Naive thymus-derived CD8-positive, alpha-beta T cell (primary cell): ENCODE measurements at places on chromosomes 6 and 20. TPM values are rescaled to one million over a fixed set of nuclear protein-coding genes. Genes with fewer than 3 reads are reported as not detected.
A peak's percentile ranks its signal among the peaks of the same experiment; 100 is the strongest.

DNA sequence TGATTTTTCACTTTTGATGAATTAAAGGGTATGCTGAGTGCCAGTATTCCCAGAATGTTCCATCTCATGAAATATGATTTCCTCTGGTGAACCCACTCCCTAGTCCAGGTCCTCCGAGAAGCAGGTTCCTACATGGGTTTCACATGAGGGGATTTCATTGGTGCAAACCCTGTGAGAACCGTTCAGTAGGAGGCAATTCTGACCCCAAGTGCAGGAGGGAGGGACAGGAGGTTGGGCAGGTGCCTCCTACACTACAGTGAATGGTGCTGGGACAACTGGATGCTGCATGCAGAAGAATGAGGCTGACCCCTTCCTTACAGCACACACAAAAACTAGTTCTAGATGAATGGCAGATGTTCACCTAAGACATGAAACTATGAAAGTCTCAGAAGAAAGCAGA lies 5.1 kb upstream of the ULBP2 start:
- DNase-seq, result no peak
- no peak overlapping the region for H3K27ac ChIP-seq
- no peaks in the 10 kb centered on the region for H3K36me3 ChIP-seq
- H3K27me3 ChIP-seq, result peaks cover 81% of the 10 kb centered on the region
- no peak overlapping the region for H3K4me3 ChIP-seq

HLA-DQA2 gene
- 1.6 TPM for total RNA-seq

DNA sequence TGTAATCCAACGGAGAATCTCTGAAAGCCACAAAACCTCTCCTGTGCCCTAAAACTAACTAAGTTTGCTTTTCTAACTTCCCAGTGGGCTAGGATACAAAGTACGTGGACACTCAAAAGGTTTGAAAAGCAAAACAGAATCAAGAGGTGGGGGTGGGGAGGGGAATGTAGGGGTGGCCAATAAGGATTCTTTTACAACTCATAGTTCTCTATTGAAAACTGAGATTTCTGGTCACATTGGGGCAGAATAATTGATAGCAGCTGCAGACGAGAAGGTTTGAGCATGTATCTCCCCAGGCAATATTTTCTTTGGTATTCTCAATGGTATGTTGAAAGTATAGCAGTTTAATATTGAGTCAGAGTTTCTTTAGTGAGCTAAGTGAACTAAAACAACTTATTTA lies 376.7 kb upstream of the CITED2 start:
- no peaks in the 10 kb centered on the region for H3K36me3 ChIP-seq
- no peaks in the 10 kb centered on the region for H3K27me3 ChIP-seq
- no peak overlapping the region for H3K4me3 ChIP-seq
- no peak for DNase-seq
- H3K27ac ChIP-seq, result no peak overlapping the region
- H3K4me1 ChIP-seq, result no peaks in the 10 kb centered on the region

DNA sequence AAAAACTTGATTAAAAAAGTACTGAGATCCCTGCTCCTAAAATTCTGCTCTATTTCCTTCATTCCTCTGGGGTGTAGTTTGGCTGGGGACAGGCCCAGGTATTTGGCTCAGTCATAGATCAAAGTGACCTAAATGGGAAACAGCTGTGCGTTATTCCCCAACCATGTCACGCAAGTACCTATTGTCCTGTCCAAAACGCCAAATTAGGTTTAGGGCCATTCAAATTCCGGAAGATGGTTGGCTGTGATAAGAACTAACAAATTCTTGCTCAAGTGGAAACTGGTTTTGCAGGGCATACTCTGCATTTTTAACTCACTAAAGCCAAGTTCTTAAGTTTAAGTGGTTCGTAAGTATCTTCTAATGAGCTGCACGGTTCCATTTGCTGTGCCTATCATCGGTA lies 147.6 kb upstream of the TMEM170B start:
- no peak for DNase-seq
- H3K27me3 ChIP-seq, result no peaks in the 10 kb centered on the region
- H3K4me1 ChIP-seq, result peaks cover 2% of the 10 kb centered on the region

DNA sequence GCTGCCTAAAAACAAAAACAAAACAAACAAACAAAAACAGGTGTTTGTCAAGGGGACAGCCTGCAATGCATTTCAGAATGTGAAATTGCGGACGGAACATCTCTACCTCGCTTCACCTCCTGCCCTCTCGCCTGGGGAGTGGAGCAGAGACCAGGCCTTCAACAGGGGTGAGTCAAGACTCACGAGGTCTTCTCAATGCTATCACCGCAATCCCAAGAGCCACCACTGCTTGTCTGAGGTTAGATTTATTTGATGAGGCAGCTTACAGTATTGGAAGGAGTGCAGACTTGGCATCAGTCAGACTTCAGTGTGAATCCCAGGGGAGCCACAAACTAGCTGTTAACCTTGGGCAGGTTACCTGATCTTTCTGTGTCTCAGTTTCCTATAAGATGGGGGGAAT lies 7.7 kb downstream of the GABRR1 start:
- H3K36me3 ChIP-seq, result no peaks in the 10 kb centered on the region
- no peak overlapping the region for H3K4me3 ChIP-seq
- no peak for DNase-seq
- no peaks in the 10 kb centered on the region for H3K4me1 ChIP-seq

SRSF12 gene
- not detected for total RNA-seq

DNA sequence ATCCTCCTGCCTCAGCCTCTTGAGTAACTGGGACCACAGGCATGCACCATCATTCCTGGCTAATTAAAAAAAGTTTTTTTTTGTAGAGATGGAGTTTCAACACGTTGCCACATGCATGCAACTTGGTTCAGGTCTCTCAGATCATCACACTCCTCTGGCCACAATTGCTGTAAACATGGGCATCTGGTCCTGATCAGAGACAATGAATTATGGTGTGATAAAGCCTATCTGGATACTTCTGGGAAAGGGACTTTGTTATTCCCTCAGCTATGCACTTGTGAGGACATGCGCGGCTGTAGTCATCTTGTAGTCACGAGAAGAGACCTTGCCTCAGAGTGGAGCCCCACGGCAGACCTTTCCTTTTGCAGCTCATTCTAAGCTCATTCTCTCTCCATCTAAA lies 210.9 kb upstream of the ZFP64 start:
- peaks cover 74% of the 10 kb centered on the region for H3K4me1 ChIP-seq
- no peaks in the 10 kb centered on the region for H3K27me3 ChIP-seq
- peak overlapping the region; percentile 73 for H3K27ac ChIP-seq

DNA sequence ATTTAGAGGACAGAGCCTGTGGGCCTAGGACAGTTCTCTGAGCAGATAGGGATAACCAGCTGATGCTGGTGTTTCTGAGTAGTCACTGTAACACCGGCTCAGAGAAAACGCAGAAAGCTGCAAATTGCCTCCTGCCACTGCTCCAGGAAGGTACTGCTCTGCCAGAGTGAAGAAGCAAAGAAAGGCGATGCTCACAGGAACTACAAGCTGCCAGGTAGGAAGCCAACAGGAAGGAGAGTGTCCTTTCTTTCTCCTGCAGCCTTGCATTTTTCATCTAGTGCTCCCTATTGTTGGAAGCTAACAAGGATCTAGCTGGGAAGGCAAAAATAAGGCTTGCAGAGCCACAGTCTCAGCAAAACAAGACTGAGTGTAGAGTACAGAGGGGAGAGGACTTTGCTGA lies 70.7 kb upstream of the RAB32 start:
- H3K36me3 ChIP-seq, result no peaks in the 10 kb centered on the region
- no peak overlapping the region for H3K4me3 ChIP-seq
- no peak for DNase-seq

DNA sequence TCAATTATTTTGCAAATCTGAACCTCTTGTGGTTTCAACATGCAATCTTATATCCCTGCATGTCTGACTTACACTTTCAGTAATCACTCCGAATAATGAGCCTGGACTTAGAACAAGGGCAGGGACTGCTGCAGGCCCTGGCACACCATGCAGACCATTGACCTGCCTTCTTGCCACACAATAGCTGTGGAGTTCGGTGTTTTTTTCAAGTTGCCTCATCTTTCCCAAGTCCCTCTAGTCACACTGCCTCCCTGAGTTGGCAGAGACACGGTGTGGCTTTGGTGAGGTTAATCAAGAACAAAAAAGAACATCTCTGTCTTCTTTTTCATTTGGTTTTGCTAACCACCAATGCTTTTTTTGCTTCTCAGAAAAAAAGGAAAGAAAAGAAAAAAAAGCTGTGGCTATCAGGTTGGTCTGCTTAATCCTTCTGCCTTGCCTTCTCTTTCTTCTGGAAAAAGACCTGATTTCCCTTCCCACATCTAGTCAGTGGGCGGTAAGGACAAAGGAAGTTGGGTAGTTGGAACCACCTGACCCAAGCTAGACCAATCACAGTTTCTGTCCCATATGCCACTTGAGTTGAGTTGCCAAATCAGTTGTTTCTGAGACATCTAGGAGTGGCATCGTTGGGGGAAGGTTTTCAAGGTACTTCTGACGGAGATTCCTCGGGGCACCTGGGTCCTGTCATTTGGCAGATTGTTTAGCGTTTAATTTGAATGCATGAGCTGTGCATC lies 55.9 kb upstream of the TASP1 start:
- H3K27me3 ChIP-seq, result no peaks in the 10 kb centered on the region
- no peaks in the 10 kb centered on the region for H3K4me1 ChIP-seq
- no peak for DNase-seq

- DNase-seq, result no peak
- no peak overlapping the region for H3K27ac ChIP-seq
- H3K4me1 ChIP-seq, result no peaks in the 10 kb centered on the region
- H3K4me3 ChIP-seq, result no peak overlapping the region
- peaks cover 2% of the 10 kb centered on the region for H3K27me3 ChIP-seq
These were observed 102.2 kb upstream of the AKAP12 start for GRCh38 chr6:151137542-151137941.

SLC17A3 gene
- not detected for total RNA-seq

SLC22A3 gene
- total RNA-seq, result not detected

DNA sequence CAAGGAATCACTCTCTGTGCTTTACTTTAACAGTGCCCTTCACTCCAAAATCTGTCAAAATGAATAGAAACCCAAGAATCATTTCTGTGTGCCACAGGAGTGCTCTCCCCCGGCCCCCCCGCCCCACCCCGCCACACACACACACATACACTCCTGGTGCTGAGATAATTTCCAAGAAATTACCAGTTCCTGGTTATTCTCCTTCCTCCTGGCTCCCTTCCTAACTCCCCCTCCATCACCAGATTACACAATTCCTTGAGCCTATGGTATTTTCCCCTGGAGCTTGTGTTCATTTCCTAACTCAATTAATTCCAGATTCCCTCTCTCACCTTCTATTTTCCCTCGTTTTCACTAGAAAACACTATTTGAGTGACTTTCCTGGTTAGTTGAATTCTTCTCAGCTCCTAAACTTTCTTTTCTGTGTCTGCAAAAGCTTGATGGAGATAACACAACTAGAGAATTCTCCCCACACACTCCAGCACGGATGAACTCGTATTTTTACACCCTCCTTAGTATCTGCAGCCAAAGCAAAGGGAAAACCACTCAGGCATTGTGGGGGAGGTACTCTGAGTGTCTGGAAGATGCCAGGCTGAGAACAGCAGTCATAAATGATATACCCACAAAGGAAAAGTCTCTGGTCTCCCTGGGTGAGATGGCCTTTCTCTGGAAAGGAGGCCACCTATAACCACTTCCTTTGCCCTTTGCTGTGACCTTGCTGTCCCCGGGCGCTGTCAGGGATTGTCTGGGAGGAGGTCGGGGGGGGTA lies 1.9 kb upstream of the SLC24A3 start:
- H3K4me3 ChIP-seq, result no peak overlapping the region
- peaks cover 59% of the 10 kb centered on the region for H3K27me3 ChIP-seq
- no peak overlapping the region for H3K27ac ChIP-seq

- no peak overlapping the region for H3K27ac ChIP-seq
- no peaks in the 10 kb centered on the region for H3K4me1 ChIP-seq
- no peaks in the 10 kb centered on the region for H3K36me3 ChIP-seq
- no peak overlapping the region for H3K4me3 ChIP-seq
- no peak for DNase-seq
These were observed 45.8 kb downstream of the DLGAP4 start for GRCh38 chr20:36351937-36352336.

MAK gene
- not detected for total RNA-seq

CST5 gene
- total RNA-seq, result not detected

- no peak overlapping the region for H3K4me3 ChIP-seq
- no peaks in the 10 kb centered on the region for H3K36me3 ChIP-seq
- DNase-seq, result no peak
These were observed 49.3 kb downstream of the SLC35F1 start for GRCh38 chr6:117956386-117956785.

- H3K27ac ChIP-seq, result no peak overlapping the region
- peaks cover 10% of the 10 kb centered on the region for H3K27me3 ChIP-seq
- no peak for DNase-seq
- H3K4me3 ChIP-seq, result no peak overlapping the region
- H3K4me1 ChIP-seq, result no peaks in the 10 kb centered on the region
These were observed 29.6 kb downstream of the CAP2 start for GRCh38 chr6:17423026-17423425.

DOK5 gene
- not detected for total RNA-seq

SNX21 gene
- 1.8 TPM for total RNA-seq

DNA sequence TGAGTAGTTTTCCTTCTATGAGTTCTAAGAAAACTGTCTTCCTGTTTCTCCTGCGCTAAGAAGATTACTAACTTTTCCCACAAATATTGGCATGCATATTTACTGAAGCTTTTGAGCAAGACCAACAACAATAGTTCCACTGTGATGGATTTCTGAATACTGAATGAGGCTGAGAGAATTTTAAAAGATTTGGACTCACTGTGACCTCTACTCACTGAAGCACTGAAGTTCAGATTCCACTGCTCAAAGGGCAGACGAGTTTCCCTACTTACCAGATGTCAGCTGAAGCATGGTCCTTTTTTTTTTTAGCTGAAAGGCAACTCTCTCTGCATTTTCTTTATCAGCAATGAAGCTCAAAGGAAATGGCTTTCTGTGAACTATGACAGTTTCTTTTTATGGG lies 718.5 kb downstream of the RFPL4B start:
- no peaks in the 10 kb centered on the region for H3K36me3 ChIP-seq
- H3K4me3 ChIP-seq, result no peak overlapping the region
- H3K27ac ChIP-seq, result no peak overlapping the region
- no peaks in the 10 kb centered on the region for H3K4me1 ChIP-seq
- H3K27me3 ChIP-seq, result no peaks in the 10 kb centered on the region

GRCh38 chr6:35503534-35503933 lies 6.7 kb upstream of the TEAD3 start:
- no peak for DNase-seq
- H3K36me3 ChIP-seq, result no peaks in the 10 kb centered on the region
- H3K27me3 ChIP-seq, result peaks cover 13% of the 10 kb centered on the region

TRAPPC3L gene
- total RNA-seq, result not detected

CASS4 gene
- 12.9 TPM for total RNA-seq

NT5E gene
- 57.3 TPM for total RNA-seq

GRCh38 chr6:132268209-132268608 lies 133.1 kb downstream of the MOXD1 start:
- no peaks in the 10 kb centered on the region for H3K36me3 ChIP-seq
- peaks cover 10% of the 10 kb centered on the region for H3K27me3 ChIP-seq
- no peak for DNase-seq
- no peak overlapping the region for H3K27ac ChIP-seq
- H3K4me1 ChIP-seq, result peaks cover 16% of the 10 kb centered on the region
